Umbilical cord (tissue), 2 donors: ENCODE measurements at places on chromosomes 5 and 9.

DNA sequence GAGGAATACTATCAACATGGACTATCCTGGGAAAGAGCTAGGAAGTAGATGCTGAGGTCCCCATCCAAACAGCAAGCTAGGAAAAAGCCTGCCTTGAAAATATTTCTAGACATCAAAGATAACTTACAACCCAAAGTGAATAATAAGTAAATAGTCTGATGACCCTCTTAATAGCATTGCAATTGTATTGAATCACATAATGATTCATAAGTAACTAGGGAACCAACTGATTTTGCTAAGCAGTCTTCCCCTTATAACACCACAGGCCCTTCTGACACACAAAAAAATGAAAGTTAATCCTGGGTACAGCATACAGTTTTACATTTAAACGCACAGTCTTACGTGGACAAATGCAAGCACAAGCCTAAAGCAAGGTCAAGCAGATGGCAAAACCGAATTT, 199.3 kb downstream of the RFK start:
- no peak for DNase-seq

- DNase-seq: no peak
Measured at GRCh38 chr9:87668722-87669121, 57.2 kb upstream of the CTSL start.

DNA sequence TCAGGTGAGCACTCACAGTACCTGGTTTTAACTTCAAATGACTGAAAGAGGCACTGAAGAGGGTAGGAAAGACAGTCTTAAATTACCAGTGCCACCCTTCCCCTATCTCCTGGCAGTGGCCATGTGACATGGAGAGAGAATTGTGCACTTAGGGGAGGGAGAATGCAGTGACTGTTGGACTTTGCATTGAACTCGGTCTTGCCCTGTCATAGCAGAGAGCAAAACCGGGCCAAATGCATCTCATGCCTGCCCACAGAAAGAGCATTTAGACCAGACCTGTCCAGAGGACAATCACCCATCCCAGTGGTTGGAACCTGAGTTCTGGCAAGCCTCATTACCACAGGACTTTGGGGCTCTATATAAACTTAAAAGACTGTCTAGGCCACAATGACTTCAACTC, 211.8 kb upstream of the SH3GL2 start:
- DNase-seq: no peak

DNA sequence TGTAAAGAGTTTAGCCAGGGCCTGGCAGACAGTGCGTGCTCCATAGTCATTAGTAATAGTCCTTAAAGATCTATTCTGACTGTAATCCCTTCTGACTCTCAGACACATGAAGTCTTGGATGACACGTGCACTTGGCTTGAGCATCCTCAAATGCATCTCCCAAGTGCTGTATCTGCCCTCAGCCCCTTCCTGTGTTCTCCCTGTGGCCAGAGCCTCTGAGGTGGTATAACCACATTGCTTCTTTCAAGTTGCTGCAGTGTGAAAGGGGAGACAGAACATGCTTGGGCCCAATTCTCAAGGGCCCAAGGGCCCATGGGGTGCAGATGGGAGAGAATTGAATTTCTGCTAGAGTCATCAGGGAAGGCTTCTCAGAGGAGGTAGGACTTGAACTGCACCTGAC, 30.1 kb upstream of the HAND1 start:
- no peak for DNase-seq

GRCh38 chr9:73151653-73152542, at the start of gene ANXA1:
TSS of gene ANXA1 (plus strand) at chr9:73151865. CDS start at chr9:73158536, 6,671 bp downstream.
- DNase-seq: peak; percentile 95

DNA sequence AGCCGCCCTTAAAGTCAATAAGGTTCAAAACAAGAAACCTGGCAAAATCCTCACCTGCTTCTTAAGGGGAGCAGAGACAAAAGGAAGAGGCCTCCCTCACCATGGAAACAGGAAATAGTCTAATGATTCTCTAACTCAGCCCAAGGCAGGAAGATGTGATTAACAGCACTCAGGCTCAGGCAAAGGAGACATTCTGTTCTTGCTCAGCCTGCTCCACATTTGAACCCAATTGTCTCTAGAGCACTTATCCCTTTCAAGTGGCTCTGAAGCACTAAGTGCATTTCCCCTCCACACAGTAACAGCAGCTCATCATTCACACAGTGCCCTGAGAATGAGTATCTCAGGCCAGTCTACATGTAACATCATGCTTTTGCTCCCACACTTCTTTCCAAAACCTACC, 72.3 kb downstream of the NIPSNAP3B start:
- DNase-seq: peak; percentile 56

DNA sequence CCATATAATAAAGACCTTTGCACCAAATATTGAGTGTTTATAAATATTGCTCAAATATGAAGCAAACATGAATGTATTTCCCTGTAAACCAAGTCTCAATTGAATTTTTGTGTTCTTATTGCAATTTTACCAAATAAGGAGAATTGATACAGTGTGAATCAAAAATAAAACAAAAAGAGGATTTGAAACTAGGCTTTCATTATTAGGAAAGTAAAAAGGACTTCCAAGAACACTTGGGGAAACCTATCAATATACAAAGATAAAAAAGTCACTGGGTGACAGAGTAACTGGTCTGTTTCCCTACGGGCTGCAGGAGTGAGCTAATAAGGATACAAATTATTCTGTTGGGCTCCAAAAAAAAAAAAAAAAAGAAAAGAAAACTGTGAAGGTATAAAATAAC, 44.8 kb upstream of the SNX2 start:
- no peak for DNase-seq

DNA sequence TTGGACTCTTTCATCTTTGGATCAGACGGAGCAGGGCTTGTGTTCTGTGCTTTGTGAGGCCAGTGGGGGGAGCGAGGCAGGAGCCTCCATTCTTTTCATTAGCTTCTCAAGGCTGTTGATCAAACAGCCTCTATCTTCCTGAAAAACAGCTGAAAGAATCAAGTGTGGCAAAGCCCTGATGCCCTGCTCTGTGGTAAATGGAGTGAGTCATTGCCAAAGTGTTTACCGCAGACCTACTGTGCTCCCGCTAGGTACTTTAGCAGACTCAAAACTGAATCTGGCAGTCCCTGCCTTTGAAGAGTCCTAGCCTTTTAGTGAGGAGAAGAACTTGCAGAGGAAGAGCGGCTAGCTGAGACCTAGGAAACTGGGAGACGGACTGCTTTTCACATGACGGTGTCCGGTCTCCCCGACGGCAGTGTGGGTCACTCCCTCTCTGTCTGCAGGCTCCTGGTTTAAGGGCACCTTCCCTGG, 3.3 kb downstream of the ANKRD33B start:
- DNase-seq: no peak

DNA sequence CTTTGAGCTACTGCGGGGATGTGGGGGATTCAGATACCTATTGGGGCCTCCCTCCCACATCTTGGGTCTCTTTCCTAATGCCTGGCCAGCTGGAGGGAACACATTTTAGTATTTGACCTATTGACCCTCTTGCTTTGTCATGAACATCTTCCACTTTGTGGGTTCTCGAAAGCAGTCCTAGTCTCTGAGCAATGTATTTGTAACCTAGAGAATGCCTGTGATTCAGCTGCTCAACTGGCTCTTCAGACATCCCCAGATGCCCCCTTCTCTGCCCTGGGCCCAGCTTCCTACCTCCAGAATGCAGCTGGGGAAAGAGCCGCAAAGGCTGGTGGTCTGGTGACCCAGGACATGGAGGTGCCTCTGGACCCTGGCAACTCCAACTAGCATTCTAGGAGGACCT, 32.2 kb downstream of the APTX start:
- DNase-seq: no peak

GRCh38 chr9:6307551-6308096, 20.6 kb upstream of the TPD52L3 start:
- no peak for DNase-seq

- DNase-seq: no peak
Measured at GRCh38 chr5:112686675-112687074, 51.0 kb upstream of the APC start.

DNA sequence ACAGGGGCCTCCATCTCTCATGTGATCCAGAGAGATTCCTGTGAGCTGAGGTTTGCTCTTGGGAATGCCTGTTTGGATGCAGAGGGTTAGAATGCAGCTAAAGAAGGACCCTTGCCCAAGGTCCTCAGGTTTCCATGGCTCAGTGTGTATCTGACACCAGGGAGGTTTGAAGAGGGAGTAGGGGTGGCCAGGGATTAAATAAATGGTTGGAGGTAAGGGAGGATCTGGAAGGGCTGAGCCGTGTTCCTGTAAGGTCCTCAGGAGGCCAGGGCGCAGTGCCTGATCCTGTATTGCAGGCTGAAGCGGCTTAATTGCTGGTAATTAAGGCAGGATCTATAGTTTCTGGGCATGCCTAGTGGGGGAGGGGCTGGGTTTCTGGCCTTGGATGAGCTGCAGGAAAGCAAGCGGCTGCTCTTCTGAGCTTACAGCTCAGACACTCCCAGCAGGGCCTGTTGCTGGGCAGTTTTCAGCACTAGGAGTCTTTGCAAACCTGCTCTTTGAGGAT, 41.5 kb upstream of the MAP1B start:
- DNase-seq: peak; percentile 88

DNA sequence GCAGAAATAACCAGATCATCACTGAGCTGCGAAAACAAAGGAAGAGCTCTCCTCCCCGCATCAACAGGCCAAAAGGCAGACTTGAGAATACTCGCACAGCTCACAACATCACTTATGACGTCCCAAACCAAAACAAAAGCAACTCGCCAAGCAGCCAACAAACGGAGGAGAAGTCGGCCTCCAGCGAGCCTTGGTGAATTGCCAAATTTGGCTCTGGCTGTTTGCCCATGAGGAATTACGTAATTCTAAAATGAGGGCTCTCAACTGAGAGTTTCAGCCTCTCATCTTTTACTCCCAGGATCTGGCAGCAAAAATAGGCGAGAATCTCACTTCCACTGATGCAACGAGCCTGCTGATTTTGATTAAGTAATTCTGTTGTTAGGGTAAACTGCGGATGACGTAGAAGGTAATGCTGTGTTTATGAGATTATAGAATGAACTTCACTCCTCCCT, 51.7 kb upstream of the SEMA6A start:
- peak; percentile 42 for DNase-seq

DNA sequence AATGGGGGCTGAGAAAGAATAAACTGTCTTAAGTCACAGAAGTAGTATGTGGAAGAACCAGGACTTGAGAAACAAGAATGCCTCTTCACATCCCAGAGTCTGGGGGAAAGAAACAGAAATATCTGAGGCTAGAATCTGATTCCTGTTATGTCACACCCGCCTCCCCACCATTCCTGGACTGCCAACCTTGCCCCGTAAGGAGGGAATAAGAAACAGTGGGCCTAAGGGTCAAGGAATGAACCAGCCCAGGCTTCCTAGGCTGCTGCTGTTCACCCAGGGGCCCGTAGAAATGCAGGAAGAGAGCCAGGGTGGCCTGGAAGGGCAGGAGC, 4.3 kb downstream of the PCDH1 start:
- DNase-seq: no peak

DNA sequence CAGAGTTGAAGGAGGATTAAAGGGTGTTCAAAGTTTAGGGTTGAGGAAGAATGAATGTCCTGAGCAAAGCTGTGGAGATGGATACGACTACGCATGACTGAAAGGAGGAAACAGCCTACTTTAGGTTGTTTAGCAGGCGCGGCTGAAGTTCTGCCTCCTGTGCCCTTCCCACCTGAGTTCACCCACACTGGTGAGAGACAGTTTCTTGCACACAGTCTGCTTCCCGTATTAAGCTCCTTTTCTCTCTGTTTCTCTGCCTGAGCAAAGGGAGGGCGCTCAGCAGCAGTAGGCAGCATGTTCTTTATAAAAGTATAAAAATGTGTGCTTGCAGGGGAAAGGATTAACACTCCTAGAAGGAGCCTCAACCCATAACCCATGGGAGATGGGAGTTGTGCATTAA, 224.0 kb upstream of the SMARCA2 start:
- DNase-seq: no peak

- DNase-seq: no peak
Measured at GRCh38 chr9:97617939-97618416, 15.2 kb downstream of the TSTD2 start.

GRCh38 chr9:19989213-19989612, 200.4 kb upstream of the SLC24A2 start:
- no peak for DNase-seq

DNA sequence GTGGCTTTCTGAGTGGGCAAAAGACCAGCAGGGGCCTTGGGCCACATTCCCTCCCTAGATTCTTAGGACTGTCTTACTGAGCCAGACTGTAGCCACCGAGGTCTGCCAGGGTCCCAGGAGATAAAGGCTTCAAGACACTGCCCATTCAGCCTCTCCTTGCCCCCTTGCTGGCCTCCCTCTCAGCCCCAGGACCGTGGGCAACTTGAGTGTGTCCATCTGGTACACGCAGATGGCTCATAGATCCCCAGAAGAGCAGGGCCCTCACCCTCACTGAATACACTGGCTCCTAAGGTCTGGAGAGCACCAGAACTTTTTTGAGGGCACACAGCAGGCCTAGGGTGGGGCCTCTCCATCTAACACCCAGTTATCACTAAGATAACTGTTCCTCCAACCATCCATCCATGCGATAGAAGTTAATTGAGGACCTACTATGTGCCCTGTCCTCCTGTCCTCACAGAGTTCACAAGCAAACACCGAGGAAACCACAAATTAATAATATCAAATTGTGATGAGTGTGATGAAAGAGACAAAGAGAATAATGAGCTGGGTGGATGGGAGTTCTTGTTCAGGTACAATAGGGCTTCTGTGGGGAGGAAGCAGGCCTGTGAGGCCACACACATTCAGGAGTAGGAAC, 4.9 kb upstream of the PDGFRB start:
- DNase-seq: no peak

DNA sequence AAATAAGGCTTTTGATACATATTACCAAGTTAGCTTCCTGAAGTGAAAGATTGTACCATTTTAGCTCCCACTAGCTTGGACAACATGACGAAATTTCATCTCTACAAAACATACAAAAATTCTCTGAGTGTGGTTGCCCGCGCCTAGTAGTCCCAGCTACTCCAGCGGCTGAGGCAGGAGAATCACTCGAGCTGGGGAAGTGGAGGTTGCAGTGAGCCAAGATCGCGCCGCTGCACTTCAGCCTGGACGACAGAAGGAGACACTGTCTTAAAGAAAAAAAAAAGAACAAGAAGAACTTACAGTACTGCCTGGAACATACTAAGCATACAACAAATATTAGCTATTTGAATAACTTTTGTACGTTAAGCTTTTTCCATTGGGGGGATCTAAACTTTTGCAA, 29.7 kb upstream of the NRG2 start:
- no peak for DNase-seq

- DNase-seq: no peak
Measured at GRCh38 chr5:82360022-82360421, 81.9 kb upstream of the RPS23 start.

GRCh38 chr5:141245250-141245717, at the start of gene PCDHB15:
TSS of gene PCDHB15 (plus strand) at chr5:141245395. CDS start at chr5:141245579, 184 bp downstream.
- DNase-seq: no peak

- DNase-seq: no peak
Measured at GRCh38 chr5:161009194-161009593, 157.2 kb upstream of the ATP10B start.

- DNase-seq: peak; percentile 65
Measured at GRCh38 chr9:82149501-82149946, 161.0 kb downstream of the SPATA31D1 start.

- DNase-seq: no peak
Measured at GRCh38 chr9:35342221-35342958, 147.5 kb upstream of the RUSC2 start.

- DNase-seq: no peak
Measured at GRCh38 chr9:104999136-104999535, 71.2 kb upstream of the ABCA1 start.
